ENCODE measurements at places on chromosomes 11 and 22.

GRCh38 chr22:28594797-28595462 is 84.7 kb downstream of the TTC28 start:
- DNase-seq, result no peak

DNA sequence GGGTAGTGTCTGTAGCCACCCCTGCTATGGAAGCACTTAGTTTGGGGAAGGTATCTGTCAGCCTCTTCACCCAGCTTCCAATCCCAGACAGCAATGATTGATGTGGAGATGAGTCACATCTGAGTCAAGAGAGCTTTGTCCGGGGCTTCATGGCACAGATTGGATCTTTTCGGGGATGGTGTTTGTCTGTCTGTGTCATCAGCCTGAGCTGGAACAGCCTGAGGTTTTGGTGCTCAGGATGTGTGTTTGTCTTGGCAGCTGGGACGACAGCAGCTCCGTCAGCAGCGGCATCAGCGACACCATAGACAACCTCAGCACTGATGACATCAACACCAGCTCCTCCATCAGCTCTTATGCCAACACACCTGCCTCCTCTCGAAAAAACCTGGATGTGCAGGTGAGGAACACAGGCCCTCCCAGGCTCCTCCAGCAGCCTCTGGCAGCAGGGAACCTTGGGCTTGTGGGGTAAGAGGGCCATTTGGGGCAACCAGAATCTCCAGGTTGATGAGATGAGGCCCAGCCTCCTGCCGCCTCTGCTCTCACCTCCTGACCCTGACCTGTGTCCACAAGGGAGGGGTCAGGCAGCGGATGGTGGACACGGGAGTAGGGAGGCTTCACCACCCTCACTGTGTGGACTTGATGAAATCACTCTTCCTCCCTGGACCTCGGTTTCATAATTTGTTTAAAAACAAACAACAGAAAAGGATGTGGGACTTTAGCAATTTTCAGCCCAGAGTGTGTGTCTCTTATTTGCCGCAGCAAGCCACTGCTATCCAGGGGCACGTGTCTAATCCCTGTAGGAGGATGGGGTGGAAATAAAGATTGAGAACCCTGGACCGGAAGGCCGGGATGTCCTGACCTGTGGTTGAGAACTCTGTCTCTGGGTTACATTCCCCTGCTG is 124.3 kb downstream of the DBX1 start:
- DNase-seq, result no peak

GRCh38 chr22:32811788-32812545 is 10.5 kb downstream of the TIMP3 start:
- DNase-seq, result no peak

- DNase-seq, result no peak
Observed at GRCh38 chr11:13215149-13215548, 62.4 kb upstream of the BMAL1 start.

GRCh38 chr11:36777311-36777710 is 179.3 kb upstream of the RAG2 start:
- no peak for DNase-seq

DNA sequence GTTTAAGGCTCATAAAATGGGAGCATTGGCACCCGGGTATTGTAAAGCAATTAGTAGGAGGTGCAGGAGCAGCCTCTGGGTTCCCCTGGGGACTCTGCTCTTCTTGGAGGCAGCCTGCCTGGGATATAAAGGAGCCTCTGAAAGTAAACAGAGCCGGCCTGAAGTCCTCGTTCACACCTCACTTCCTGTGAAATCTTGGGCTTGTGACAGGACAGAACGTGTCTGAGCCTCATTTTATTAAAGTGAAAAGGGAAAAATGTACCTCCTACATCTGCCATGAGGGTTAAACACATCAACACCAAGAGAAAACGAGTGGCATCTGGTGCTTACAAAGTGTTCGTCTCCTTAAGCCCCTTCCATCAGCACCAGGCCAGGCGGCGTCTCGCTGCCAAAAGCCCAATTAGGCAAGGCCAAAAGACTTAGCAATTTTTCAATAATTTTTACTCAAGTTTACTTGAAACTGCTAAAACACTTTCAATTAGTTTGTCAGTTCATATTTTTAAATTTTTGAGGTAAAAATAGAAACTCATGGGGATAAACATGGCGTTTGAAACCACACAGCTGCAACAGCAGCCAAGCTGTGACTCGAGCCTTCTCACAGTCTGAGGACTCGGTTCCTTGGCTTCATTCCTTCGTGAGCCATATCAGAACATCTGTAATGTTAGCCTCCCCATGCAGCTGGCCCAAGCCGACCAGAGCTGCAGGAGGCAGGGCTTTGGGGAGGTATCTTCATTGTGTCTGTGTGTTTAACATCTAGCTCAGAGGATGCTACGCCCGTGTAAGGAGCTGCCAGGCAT is 33.6 kb downstream of the MAP6 start:
- no peak for DNase-seq

GRCh38 chr11:23924226-23924625 is 572.6 kb upstream of the LUZP2 start:
- no peak for DNase-seq

GRCh38 chr11:19679952-19680828 is 32.4 kb upstream of the NAV2 start:
- DNase-seq, result no peak

DNA sequence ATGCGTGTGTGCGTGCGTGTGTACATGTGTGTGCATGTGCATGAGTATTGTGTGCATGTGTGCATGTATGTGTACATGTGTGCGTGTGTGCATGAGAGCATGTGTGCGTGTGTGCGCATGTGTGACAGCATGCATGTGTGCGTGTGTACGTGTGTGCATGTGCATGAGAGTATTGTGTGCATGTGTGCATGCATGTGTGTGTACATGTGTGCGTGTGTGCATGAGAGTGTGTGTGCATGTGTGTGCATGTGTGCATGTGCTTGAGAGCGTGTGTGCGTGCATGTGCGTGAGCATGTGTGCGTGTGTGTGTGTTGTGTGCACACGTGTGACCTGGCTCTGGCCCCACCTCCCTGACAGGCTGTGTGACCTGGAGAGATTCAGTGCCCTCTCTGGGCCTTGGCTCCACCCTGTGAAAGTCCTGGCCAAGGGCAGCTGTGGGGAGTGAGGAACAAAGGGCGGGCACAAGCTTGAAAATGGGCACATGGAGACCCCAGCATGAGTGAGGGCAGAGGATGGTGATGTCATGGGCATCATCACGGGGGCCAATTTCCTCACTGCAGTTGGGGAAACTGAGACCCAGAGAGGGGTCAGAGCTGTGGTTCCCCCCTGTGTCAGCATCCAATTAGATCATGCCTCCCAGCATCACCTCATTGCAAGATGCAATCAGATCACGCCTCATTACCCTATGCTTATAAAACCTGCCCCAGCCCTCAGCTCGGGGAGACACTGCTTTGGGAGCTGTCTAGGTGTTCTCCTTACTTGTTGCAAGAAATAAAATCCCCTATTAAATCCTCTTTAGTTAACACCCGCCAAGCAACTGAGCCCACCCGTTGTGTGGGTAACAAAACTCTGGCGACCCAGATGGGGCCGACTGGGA is 658 bp downstream of the ACY3 start:
- DNase-seq, result no peak

DNA sequence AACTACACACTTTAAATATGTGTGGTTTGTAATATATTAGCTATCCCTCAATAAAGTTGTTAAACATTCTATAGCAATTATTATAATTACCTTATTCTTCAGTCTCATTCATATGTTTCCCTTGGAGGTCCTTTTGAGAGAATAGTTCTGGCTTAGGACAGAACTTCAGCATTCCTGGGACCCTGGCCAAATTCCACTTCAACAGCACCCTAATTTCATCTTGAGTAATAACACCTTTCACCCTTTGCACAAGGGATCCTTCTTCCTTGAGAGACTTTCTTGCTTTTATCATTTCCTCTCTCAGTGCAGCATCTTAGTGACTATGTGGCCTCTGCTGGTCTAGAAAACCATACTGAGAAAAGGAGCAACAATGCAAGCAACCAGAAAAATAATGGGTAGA is 255.9 kb downstream of the C11orf87 start:
- no peak for DNase-seq

DNA sequence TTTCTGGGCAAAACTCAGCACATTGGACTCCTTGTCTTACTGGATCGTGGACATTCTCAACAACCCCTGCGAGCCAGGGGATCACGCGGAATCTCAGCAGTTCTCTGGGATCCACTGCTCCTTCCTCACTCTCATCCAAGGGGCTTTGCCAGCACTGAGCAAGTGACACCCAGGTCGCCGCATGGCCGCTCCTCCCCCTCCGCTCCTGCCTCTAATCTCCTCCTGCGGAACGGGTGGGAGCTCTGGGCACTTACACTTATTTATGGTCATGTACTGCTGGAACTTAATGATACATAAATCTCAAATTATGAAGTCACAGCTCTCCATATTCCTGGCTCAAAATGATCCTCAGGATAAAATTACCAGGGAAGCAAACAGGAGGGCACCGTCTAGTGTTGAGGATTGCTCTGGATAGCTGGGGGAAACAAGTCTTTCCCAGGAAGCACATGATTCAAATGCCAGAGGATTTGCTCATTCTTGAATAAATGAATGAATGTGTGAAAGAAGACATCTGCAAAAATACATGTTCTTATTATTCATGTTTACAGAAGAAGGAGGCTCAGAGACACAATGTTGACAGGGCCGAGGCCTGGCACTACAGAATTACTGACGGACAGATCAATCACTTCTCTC is 1077.3 kb downstream of the TBC1D22A start:
- no peak for DNase-seq

DNA sequence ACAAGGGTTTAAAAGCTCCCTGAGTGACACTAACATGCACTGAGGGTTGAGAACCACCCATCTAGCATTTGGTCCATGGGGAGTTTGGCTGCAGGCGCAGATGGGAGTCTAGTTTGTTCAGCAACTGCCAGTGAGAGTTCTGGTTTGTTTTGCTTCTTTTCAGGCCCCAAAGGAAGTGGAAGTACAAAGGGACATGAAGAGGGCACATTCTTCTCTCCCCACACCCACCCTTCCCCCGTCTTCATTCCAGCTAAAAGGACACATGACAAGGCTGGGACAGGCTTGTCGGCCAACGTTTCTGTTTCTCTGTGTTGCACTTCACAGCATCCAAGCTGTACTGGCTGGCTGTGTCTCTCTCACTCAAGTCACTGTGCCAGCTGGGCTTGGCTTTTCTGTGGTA is 8.2 kb upstream of the ENDOD1 start:
- DNase-seq, result no peak

Measured in T-helper 1 cell (primary cell).